WTC11 (cell line): ENCODE measurements at places on chromosomes 7 and 10.

DNA sequence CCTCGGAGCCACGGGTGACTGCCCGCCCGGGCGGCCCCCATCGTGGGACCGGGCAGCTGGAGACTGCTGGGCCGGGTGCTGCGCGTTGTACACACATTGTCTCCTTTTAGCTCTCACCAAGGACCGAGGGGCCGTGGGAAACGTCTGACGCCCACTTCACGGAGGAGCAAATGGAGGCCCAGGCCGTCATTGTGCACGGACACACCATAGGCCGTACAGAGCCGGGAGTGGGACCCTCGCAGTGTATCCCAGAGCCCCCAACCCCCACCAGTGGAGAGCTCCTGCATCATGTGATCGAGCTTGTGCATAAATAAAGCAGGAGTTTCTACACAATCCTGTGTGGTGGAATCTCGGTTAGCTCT lies 722 bp downstream of the DENND10 start:
- peak; percentile 20 for DNase-seq

DNA sequence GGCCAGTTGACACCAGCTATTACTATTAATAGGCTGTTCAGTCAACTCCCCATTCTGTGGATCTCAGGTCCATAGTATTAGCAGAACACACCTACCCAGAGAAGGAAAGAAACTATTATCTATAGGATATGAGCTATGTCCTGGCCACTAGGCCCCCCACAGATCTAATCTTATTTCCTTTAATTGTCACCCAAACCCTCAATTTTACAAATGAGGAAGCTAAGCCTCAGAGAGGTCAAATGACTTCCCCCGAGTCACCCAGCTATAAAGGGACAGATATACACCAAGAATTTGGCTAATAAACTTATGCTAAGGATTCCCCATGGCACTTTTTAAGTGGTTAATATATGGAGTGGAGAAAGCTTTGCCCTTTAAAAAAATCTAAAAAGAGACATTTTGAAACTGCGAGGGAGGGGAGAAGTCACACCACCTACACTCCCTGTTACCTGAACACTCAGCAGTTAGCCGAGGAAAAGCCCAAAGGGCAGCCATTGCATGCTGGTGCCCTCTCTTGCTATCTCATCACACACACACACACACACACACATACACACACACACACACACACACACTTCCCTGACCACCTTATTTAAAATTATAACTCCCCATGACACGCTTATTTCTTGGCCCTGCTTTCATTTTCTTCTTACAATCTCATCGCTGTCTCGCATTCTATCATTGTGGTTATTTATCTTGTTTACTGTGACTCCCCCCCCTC lies 157.0 kb upstream of the ADO start:
- DNase-seq = no peak

DNA sequence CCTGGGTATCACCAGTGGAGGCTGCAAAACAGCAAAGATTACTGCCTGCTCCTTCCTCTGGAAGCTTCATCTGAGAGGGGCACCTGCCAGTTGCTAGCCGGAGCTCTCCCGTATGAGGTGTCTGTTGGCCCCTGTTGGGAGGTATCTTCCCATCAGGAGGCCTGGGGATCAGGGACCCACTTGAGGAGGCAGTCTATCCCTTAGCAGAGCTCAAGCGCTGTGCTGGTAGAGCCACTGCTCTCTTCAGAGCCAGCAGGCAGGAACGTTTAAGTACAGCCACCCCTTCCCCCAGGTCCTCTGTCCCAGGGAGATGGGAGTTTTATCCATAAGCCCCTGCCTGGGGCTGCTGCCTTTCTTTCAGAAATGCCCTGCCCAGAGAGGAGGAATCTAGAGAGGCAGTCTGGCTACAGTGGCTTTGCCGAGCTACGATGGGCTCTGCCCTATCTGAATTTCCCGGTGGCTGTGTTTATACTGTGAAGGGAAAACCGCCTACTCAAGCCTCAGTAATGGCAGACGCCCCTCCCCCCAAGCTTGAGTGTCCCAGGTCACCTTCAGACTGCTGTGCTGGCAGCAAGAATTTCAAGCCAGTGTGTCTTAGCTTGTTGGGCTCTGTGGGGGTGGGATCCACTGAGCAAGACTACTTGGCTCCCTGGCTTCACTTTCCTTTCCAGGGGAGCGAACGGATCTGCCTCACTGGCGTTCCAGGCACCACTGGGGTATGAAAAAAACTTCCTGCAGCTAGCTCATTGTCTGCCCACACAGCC lies 19.6 kb downstream of the SEMA3E start:
- DNase-seq = peak; percentile 47

DNA sequence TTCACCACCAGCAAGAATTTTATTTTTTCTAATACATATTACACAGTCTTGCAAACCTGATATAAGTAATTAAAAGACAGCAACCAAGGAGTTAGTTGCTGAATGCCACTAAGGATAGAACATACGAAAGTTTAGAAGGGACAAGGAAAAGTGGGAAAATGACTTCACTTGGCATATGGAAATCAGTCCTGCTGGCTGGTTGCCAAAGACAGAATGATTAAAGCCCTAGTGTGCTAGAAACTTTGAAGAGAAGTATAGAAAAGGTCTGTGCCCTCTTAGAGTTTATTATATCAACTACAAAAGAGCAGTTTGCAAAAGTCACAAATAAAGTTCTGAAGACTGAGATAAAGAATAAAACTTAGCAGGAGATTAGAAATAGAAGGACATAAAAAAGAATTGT lies 5.8 kb upstream of the YAE1 start:
- no peak for DNase-seq
